ENCODE measurements at places on chromosomes 11 and 22.
A peak's percentile ranks its signal among the peaks of the same experiment; 100 is the strongest.

DNA sequence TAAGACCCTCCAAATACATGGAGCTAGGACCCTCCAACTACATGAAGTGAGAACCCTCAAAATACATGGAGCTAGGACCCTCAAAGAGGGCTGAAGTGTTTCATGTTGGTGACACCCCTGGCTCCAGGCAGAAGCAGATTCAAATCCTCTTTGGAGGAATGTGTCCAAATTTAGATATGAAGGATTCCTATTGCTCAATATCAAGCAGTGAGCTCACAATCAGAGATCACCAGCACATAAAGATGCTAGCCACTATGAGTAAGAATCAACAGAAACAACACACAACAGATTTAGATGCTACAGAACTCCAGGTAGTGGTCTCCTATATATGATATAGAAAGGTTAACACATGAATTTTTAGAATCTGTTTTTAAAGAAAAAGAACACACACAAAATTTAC, 11.2 kb upstream of the RAB3IL1 start:
- no peak for DNase-seq

GRCh38 chr22:22226448-22227187, 18.0 kb upstream of the VPREB1 start:
- DNase-seq: no peak

- no peak for DNase-seq
Measured at GRCh38 chr11:101510591-101510990, 73.2 kb downstream of the TRPC6 start.

DNA sequence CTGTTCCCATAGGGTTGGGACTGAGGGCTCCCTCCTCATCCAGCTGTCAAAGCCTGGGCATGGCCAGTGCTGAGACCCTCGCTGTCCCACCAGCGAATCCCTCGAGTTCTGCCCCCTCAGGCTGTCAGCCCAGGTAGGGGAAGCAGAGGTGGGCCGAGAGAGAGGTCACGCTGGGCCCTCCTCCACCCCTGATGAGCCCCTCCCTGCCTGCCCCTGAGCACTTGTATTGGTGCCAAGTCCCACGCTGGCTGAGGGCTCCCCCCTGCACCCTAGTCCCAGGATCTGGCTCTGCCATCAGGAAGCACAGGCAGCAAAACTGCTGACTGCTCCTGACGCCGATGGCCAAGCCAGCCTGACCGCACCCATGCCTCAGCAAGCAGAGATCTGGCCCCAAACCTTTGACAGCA, 3.3 kb downstream of the PRR33 start:
- DNase-seq: no peak

- no peak for DNase-seq
Measured at GRCh38 chr11:105333153-105333552, 193.6 kb upstream of the CARD18 start.

DNA sequence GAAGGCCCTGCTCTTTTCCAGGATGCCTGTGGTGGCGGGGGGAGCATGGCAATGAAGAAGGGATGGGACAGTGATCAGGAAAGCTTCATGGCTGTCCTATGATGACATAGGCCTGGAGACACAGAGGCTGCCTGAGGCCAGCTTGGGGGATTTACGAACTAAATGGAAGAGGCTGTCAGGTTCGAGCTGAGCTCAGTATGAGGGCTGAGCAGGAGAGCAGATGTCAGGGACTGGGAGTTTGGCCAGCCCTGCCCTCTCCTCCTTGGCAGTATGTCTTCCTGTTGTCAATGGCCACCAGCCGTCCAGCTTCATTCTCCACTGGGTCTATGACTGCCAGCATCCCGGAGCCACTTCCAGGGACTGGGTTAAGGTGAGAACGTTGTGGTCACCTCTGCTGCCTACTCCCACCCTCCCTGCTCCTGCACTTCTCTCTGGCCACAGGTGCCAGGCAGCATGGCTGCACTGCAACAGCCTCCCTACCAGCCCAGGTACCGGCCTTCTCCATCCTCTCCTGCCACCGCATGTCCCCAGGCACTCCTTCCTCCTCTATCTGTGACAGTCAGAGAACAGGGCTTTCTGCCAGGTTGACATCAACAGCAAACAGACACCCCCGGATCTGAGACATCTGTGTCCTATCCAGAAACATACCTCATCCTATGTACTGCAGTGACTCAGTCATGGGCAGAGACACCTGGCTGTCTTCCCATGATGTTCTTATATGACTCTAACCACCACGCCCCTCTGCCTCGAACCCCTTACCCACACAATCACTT, 75.1 kb downstream of the KIRREL3 start:
- DNase-seq: no peak

DNA sequence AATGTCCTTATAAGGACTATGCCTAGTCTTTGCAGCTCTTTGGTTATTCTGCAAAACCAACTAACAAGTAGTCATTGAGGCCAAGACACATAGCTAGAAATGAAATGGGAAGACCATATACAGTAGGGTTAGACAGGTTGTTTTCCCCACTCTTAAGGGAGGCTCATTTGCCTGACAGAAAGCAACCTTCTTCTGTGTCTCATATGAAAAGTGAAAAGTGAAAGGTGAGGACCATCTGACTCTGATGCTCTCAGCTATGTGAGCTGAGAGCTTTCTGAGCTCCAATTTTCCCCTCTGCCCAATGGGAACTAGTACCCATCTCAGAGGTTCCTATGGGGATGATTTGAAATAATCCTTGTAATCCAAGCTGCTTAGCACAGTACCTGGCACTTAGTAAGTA, 142.0 kb upstream of the BDNF start:
- DNase-seq: no peak

DNA sequence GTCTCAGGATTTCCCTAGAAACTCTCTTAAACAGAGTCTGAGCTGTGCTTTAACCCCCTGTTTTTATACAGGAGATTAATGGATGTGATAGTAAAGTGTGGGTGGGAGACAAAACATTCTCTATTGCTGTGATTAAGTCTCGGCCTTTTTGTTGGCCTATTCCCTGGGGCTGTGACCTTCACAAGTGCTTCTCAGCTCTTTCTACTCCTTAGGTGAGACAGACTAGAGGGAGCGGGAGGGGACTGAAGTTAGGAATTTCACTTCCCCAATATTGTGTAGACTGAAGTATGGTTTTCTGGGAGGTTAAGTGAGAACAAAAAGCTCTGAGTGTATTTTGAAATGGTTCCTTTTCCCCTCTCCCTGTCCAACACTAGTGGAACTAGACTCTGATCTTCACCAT, 29.8 kb upstream of the OR8B8 start:
- DNase-seq: no peak

DNA sequence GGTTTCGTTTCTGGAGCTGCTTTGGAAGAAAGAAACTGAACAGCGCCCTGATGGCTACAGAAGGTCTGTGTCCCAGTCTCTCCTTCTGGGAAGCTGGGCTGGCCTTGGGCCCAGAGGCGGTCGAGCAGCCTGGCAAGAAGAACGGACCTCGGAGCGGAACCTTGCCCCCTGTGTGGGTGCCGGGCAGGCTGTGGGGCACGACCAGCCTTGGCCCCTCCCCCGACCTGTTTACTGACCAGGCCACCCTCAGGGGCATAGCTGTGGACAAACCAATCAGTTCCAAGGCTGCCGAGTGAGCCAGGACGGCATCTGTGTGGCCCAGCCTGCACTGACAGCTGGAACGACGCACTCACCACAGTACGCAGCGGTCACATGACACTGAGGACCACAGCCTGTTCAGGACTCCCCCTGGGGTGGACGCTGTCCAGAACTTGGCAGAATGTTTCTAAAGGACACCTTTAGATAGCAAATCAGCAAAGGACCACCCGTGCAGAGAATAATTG, 7.2 kb downstream of the PIM3 start:
- DNase-seq: no peak

GRCh38 chr11:33700063-33700501, 544 bp downstream of the C11orf91 start:
- no peak for DNase-seq

GRCh38 chr11:102476812-102477211, 24.2 kb upstream of the TMEM123 start:
- no peak for DNase-seq

DNA sequence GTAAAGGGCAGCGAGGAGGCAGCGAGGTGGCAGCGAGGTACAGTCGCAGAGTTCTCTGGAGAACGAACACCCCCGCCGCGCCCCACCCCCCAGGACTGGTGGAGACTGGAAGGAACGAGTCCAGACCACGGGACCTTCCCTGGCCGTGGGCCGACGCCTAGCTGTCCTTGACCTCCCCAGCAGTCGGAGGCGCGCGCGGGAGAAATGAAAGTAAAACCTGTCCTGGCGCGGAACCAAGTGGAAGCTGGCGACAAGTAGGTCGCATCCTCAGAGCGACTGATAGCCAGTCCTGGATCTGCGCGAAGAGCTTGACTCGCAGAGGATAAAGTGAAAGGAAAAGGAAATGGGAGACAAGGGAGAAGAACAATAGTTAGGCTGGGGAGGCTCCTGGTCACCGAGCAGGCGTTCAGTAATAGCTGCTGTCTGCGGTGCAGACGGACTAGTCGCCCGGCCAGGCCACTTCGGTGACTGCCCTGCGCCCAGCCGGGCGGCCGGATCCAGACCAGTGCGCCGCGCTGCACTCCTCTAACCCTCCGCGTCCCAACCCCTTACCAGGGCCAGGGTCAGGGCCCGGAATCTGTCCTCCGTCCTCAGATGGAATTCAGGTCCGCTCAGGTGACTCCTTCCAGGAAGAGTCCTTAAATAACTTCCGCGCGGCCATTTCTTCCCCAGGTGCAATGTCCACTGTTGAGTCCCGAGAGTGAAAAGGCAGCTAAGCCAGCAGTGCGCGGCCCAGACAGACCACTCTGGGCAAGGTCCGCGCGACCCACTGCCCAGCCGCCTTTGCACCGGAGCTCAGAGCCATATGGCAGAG, 1.9 kb upstream of the ADM start:
- peak; percentile 65 for DNase-seq

- DNase-seq: no peak
Measured at GRCh38 chr11:31761636-31762035, 49.5 kb downstream of the PAX6 start.

DNA sequence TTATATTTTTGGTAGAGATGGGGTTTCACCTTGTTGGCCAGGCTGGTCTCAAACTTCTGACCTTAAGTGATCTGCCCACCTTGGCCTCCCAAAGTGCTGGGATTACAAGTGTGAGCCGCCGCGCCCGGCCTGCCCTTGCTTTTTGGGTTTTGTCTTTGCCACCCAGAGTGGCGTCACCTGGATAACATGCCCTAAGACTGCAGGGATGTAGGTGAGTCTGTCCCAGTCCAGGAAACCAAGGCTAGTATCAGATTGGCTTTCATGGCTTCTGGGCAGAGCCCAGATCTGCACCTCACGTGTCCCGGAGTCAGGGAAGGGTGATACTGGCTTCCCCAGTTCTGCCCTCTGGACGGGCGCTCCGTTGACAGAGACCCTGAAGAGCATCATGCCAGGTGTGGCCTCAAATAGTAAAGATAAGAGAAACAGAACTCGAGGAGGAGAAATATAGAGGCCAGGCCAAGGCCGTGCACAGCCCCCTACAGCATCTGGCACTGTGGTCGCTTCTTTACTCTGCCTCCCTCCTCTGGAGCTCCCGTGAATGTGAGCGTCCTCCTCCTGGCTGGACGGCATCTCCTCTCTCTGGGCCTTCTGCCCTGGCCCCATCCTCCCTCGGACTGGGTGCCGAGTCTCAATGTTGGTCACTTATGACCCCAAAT, 7.8 kb upstream of the APOBEC3B start:
- DNase-seq: no peak

- DNase-seq: no peak
Measured at GRCh38 chr11:64245401-64245796, 1.3 kb downstream of the PPP1R14B start.

- no peak for DNase-seq
Measured at GRCh38 chr22:42682113-42682851, 33.1 kb upstream of the CYB5R3 start.

GRCh38 chr11:3903207-3903896, 47.9 kb downstream of the STIM1 start:
- no peak for DNase-seq

GRCh38 chr22:46833228-46833627, 70.8 kb downstream of the TBC1D22A start:
- DNase-seq: no peak

DNA sequence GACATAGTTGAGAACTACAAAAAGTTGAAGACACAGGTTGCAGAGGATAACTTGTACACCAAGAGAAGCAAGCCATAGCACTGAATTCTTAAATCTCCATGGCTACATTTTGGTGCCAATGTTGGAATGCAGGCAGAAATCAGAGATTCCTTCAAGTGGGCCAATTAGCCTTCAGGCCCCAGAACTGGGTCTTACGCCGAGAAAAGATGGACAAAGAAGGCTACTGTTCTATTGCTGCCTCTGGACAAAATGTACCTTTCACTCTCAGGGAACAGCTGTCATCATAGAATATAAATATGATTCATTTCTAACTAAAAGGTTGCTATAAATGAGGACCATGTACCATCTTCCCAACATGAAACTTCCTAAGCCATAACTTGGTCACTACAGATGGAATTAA, 13.7 kb downstream of the TMEM216 start:
- DNase-seq: no peak

- DNase-seq: no peak
Measured at GRCh38 chr22:45552017-45552411, 49.3 kb downstream of the FBLN1 start.

DNA sequence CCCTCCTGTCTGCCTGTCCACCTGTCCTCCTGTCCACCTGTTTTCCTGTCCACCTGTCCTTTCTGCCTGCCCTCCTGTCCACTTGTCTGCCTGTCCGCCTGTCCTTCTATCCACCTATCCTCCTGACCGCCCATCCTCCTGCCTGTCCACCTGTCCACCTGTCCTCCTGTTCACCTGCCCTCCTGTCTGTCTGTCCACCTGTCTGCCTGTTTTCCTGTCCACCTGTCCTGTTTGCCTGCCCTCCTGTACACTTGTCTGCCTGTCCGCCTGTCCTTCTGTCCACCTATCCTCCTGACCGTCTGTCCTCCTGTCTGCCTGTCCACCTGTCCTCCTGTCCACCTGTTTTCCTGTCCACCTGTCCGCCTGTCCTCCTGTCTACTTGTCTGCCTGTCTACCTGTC, 682.8 kb downstream of the TBC1D22A start:
- DNase-seq: no peak

GRCh38 chr11:15617126-15617525, 502.4 kb downstream of the INSC start:
- DNase-seq: no peak

GRCh38 chr11:69193629-69194028, 37.9 kb downstream of the SMIM38 start:
- DNase-seq: no peak

- no peak for DNase-seq
Measured at GRCh38 chr11:13468750-13469149, 5.7 kb upstream of the BTBD10 start.

- no peak for DNase-seq
Measured at GRCh38 chr11:36450110-36450572, 59.9 kb downstream of the TRAF6 start.

GRCh38 chr11:101264306-101264705, 134.7 kb upstream of the PGR start:
- DNase-seq: no peak

- no peak for DNase-seq
Measured at GRCh38 chr11:121967131-121967704, 148.8 kb downstream of the BLID start.

- no peak for DNase-seq
Measured at GRCh38 chr11:69721745-69722144, 17.9 kb upstream of the FGF19 start.

- DNase-seq: no peak
Measured at GRCh38 chr11:2302306-2302895, 588 bp downstream of the TSPAN32 start.

- no peak for DNase-seq
Measured at GRCh38 chr11:47846998-47847397, 1.2 kb downstream of the NUP160 start.

- DNase-seq: no peak
Measured at GRCh38 chr11:84993386-84993785, 633.8 kb downstream of the DLG2 start.

- no peak for DNase-seq
Measured at GRCh38 chr22:39514373-39514973, 5.9 kb upstream of the ATF4 start.

- no peak for DNase-seq
Measured at GRCh38 chr22:44459551-44459950, 38.5 kb downstream of the RTL6 start.
